Stimulated activated CD4-positive, alpha-beta T cell treated with anti-CD3 and anti-CD28 coated beads, TNF-alpha, amount 100 ng/mL, for 48 hours (primary cell): ENCODE measurements at places on chromosomes 11 and 22.
A peak's percentile ranks its signal among the peaks of the same experiment; 100 is the strongest.

- no peak for DNase-seq
Observed at GRCh38 chr11:120719348-120719747, 207.8 kb downstream of the GRIK4 start.

DNA sequence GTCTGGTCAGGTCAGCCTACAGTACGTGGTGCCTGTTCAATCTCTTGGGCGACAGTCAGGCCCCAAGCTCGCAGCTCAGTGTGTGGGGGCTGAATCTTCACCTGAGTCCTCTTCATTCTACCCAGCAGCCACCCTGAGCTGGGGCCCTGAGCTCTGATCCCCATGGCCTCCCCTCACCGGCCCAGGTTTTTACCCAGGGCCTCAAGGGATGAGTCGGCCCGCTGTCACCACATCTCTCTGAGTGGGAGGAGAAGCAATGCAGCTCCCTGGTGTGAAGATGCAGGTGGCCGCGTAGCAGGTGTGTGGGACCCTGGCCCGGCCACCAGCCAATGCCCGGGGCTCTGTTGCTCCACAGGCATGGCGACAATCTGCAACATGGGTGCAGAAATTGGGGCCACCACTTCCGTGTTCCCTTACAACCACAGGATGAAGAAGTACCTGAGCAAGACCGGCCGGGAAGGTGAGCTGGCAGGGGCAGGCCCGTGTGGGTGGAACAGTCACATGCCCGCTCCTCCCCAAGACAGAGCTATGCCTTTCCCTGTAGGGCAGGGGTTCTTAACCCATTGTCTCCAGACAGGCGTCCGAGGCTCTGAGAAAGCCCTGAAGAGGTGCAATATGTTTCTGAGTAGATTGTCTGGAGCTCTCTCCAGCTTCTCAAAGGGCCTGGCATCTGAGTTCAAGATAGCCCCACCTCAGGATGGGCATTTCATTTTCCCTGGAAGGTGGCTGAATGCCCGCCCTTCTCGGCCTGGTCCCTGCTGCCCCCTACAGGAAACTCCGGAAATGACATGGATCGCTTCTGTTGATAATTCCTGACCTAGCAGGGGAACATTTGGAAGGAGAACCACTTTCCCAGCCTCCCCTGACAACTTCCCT lies 26.9 kb downstream of the POLR3H start:
- DNase-seq = no peak

DNA sequence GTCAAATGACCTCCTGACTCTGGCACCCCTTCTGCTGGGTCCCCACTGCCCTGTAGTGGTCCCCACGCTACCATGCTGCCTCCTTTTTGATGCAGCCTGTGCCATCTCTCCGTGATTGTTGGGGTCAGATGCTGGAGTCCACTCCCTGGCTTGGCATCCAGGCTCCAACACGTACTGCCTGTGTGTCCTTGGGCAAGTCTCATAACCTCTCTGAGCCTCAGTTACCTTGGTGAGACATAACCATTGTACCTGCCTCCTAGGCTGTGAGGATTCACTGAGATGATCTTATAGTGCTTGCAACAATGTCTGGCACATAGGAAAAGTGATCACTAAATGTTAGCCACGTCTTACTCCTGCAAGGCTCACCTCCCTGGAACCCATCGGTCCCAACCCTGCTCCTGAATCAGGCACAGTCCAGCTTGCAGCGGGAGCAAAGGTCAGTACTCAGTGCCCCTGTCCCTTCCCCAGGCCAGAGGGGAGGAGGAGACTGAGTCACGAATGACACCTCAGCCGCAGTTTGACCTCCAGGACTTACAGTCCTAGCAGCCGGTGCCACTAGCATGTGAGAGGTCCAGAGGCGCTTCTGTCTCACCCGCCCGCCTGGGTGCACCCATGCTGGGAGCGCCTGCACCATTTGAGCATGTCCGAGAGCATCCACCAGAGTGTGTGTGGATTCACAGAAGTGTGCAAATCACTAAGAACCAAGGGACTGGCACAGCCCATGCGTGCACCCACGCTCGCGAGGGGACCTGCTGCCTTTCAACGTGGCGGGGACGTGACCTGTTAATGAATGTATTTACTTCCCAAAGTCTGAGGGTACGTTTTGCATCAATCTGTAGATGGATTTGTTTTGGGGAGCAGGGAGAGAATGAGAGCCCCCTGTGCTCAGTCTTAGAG lies 3.0 kb upstream of the APOA4 start:
- no peak for DNase-seq

DNA sequence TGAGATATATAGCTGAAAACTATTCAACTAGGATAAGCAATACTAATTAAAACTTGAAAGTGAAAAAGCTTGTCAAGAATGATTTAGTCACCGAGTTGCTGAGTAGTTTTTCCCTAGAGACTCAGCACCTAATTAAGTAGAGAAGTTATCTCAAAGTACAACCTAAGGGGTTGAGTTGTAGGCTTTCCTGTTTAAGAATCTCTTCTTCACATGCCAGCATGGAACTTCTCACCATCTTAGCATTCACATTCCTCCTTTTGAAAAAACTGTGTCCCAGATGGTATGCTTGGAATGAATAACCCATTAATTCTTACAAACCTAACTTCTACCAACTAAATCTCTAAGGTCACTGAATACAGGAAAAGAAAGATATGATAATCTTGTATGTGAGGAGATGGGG lies 303.3 kb upstream of the ZC3H12C start:
- DNase-seq = no peak

DNA sequence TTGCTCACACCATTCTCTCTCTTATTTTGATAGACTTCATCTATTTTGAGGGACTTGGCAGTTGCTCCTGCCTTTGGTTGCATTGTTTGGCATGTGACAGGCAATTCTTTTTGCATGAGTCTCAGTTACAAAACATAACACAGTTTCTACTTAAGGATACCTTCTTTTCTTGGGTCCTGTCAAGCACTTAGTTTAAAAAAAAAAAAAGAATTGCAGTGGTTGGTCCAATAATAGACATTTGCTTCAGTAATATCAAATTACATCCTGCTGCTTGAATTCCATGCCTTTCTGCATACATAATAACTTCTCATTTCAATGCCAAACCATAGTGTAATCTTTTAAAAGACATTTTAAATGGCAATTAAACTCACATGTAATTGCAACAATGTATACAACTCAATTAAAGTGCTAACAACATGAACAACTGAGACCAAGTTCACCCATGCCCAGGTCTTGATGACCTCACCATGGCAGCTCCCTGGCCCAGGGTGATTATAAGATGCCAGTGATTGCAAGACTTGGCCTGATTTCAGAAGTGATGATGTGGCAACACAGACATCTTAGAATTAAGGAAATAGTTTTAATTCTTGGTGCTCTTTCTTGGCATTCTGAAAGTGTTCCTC lies 32.2 kb upstream of the PLET1 start:
- no peak for DNase-seq

DNA sequence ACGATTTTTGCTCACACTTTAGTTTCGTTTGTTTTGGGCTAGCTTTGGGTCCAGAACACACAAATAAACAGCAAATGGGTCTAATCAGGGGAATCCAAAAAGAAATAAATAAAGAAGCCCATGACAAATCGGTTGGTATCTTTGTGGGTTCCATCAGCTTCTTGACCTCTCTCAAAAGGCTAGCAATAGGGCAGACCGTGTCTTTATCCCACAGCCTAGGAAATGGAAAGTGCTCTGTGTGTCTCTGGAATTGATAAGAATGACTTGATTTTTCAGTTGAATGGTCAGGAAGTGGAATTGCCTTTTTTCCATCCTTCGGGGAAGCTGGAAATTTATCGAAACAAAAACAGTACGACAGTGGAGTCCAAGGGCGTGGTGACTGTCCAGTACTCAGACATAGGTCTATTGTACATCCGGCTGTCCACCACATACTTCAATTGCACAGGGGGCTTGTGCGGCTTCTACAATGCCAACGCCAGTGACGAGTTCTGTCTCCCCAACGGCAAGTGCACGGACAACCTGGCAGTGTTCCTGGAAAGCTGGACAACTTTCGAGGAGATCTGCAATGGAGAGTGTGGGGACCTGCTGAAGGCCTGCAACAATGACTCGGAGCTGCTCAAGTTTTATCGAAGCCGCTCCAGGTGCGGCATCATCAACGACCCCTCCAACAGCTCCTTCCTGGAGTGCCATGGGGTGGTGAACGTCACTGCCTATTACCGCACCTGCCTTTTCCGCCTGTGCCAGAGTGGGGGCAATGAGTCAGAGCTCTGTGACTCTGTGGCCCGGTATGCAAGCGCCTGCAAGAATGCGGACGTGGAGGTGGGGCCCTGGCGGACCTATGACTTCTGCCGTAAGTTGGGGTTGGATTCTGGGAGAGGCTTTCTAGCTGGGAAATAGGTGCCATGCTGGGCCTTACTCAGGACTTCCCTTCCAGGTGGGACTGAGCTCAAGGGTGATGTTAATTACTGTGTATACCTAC lies 28.6 kb downstream of the TECTA start:
- DNase-seq = no peak

DNA sequence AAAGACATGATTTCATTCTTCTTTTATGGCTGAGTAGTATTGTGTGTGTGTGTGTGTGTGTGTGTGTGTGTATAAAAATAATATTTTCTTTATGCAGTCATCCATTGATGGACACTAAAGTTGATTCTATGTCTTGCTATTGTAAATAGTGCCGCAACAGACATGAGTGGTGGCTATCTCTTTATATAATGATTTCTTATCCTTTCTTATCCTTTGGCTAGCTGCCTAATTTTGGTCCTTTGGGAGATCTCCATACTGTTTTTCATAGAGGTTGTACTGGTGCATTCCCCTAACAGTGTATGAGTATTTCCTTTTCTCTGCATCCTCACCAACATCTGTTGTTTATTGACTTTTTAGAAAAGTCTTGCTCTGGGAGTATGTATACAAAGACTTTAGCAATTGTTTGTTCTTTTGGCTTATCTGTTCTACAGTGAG lies 107.0 kb downstream of the STIM1 start:
- no peak for DNase-seq

DNA sequence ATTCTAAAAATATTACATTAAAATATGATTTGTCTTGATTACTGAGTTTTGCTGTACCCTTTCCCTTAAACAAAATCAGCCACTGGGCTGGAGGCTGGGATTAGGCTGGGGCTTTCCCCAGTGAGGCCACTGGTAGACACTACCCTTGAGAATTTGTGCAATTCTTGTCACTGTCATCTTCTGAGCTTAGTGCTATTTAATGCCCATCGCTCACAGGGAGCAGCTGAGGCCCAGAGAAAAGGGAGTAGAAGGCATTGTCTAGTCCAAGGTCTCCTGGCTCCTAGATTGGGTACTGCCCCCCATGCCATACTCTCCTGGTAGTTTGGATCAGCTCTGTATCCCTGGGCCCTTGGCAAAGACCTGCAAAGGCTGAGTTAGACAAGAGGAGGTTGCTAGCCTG lies 6.7 kb downstream of the CHRM1 start:
- no peak for DNase-seq

- DNase-seq = no peak
Observed at GRCh38 chr22:20095521-20095920, 15.5 kb downstream of the DGCR8 start.

- no peak for DNase-seq
Observed at GRCh38 chr11:80118073-80118472, 677.2 kb upstream of the TENM4 start.

DNA sequence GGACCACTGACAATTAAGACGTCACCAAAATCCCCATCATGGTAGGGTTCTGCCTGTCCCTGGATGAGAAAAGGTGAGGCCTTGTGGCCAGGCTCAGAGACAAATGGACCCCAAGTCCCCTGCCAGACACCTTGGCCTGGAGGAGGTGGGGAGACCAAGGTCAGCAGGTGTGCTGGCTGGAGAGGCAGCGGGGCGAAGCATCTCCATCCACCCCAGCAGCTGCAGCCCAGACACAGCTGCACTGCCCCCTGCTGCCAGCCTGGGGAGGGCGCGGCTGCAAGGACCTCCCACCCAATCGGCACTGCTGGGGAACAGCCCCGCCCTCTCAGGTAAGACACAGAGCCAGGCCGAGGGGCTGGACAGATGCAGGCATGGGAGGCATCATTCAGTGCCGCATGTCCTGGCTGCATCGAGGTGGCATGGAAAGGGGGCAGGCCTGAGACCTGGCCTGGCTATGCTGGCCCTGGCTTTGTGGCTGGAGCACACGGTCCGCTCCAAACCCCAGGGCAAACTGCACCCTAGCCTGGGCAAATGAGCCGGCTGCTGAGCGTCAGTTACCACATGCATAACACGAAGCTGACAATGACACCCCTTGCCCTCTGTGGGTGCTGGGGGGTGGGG lies 12.2 kb upstream of the MFNG start:
- peak; percentile 49 for DNase-seq

DNA sequence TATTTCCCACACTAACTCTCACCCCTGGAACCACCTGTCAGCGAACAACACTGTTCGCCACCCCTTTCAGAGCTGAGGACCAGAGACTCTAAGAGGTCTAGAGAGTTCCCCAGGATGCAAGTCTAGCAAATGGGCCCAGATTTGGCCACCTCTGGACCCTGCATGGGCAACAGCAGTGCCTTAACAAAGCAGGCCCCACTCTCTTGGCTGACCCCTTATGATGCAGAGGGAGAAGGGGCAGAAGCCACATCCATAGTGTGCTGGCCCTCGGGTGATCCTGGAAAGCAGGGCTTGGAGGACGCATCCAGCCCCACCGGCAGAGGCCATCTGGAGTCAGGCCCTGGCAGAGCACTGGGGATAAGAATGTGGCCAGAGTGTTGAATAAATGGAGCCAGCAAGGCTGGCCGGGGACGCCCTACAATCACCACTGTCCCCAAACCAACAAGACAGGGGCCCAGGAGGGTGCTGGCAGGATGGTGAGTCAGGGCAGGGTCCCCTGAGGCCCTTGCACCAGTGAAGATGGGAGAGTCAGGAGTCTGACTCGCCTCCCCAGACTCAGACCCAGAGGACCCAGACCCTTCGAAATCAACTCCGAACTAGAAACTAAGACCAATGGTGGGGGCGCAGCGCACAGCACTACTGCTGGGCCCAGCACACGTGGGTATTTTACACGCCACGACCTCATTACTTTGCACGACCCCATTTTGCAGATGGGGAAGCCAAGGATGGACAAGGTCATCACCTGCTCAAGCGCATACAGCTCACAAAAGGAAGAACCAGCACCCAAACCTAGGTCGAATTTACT lies 6.5 kb downstream of the CSNK1E start:
- DNase-seq = no peak

DNA sequence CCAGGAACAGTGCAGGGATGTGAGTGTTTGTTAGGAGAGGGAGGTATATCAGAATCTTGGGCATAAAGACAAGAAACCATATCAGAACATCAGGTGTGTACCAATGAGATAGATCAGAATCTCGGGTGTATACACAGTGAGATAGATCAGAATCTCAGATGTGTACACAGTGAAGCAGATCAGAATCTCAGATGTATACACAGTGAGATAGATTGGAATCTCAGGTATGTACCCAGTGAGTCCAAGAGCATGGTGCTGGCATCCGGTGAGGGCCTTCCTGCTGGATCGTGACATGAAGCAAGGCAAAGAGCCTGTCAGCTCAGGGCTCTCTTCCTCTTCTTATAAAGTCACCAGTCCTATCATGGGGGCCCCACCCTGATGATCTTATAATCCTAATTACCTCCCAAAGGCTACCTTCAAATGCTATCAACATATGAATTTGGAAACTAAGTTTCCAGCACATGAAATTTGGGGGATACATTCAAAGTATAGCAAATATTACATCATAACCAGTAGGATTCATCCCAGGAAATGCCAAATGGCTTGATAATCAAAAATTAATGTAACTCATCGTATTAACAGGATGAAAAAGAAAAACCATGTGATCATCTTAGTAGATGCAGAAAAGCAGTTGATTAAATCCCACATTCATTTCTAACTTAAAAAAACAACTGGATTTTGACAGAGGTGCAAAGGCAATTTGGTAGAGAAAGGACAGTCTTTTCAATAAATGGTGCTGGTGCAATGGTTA lies 28.6 kb downstream of the PPARA start:
- DNase-seq = no peak

GRCh38 chr22:37862570-37863325 lies 13.5 kb downstream of the EIF3L start:
- DNase-seq = no peak
